ENCODE measurements at places on chromosomes 7 and 10. TPM values are rescaled to one million over a fixed set of nuclear protein-coding genes. Genes with fewer than 3 reads are reported as not detected.

- DNase-seq = no peak
These were observed 160.5 kb upstream of the FERD3L start for GRCh38 chr7:19305698-19306097.

Gene STAG3
- total RNA-seq = 0.34 TPM

Gene CFTR
- total RNA-seq = 2.7 TPM

Gene H2BK1
- not detected for total RNA-seq

- no peak for DNase-seq
These were observed 60.4 kb downstream of the CHST3 start for GRCh38 chr10:72024596-72024995.

GRCh38 chr10:48731141-48731540, 46.5 kb downstream of the WDFY4 start:
- no peak for DNase-seq

DNA sequence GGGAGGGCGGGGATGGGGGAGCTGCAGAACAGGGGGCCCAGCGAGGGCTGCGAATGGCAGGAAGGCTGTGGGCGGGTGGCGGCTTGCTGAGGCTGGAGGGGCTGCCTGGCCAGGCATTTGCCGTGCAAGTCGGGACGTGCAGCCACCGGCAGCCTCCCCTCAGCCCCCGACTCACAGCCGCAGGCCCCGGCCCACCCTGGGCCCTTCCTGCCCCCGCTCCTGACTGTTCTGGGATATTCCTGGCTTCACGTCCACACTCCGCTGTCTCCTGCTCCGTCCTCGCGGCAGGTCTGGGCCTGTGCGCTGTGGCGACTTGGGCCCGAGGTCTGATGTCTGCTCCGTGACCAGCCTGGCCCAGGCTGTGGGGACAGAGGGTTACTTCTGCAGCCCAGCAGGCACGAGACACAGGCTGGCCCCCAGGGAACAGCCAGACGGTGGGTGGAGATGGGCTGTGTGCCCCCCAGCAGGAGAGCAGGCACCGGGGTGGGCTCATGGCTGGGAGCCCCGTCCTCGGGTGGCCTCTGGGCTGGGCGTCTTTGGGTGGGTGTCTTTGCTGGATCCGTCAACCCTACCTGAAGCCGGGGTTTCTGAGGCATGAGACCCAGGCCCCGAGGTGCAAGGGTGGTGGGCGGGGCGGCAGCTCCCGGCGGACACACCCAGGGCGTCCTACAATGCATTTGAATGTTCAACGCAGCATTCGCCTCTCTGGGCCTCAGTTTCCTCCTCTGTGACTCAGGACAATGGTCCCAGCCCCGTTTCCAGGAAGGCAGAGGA, 86.5 kb downstream of the FOXL3 start:
- DNase-seq = peak; percentile 82

DNA sequence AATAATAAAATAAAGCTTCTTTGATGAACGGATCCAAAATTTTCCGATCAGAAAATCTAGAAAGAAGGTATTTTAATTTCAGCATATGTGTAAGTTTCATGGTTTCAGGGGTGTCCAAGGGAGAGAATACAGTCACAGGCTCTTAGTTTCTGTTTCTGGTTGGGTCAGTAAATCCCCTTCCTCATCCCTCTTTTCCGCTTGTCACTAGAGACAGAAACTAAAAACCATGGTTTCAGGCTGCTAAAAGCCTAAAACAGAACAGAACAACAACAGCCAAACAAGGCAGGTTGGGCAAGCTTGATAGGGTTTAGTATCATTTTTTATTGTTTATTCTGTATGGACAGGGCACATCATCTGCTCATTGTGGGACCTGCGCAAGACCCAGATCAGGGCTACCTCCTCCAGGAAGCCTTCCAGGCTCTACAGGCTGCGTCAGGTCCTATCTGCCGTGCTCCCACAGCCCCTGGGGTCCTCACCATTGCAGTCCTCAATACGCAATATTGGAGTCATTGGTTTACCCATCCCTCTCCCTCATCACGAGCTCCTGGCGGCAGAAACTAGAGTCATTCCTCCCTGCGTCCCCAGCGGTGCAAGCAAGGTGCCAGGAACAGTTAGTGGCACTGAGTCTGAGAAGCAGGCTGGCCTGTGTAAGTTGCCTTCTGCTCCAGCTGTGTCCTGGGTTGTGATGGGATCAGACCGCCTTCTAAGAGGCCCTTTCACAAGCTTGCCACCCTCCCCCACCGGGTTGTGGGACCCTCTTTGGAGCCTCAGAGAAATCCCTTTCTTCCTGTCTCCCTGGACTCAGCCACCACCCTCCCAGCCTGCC, 70.2 kb upstream of the CUX1 start:
- DNase-seq = no peak

GRCh38 chr7:69211739-69212138, 386.5 kb upstream of the AUTS2 start:
- no peak for DNase-seq

DNA sequence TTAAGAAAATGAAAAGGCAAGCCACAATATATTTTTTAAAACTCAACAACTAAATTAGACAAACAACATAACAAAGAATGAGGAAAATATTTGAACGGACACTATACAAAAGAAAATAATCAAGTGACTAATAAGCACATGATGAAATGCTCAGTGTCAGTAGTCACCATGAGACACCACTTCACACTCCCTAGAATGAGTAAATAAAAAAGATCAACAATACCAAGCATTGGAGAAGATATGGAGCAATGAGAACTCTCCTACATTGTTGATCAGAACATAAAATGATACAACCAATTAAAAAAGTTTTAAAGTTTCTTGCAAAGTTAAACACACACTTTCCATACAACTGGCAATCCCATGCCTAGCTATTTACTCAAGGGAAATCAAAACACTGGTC, 222.2 kb downstream of the C7orf25 start:
- no peak for DNase-seq
